ENCODE measurements at places on chromosomes 5 and 9.

GRCh38 chr5:177306674-177307543 lies 3.3 kb downstream of the PRELID1 start:
- DNase-seq: no peak

DNA sequence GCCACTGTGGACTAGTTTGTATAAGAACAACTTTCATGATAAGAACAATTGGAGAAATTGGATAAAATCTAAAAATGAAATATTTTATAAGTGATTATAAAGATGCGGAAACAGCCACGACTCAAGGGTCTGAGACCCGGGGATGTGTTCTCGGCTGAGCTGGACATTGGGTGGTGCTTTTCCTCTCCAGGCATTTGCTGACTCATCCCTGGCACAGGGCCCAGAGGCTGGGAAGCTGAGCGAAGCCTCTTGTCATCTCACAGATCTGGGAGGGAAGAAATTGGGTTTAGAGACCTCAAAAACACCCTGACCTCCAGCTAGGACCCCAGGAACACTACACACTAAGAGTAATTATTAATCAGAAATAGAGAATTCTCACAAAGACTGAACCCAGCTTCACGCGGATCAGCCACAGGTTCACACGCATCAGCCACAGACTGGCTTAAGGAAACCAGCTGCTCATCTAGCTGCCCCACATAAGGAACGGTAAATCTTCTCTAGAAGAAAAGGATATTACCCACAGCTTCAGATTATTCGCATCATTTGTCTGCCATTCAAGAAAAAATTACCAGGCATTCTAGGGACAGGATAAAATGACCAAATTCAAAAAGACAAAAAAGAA lies 2.8 kb upstream of the OR2V1 start:
- DNase-seq: no peak

DNA sequence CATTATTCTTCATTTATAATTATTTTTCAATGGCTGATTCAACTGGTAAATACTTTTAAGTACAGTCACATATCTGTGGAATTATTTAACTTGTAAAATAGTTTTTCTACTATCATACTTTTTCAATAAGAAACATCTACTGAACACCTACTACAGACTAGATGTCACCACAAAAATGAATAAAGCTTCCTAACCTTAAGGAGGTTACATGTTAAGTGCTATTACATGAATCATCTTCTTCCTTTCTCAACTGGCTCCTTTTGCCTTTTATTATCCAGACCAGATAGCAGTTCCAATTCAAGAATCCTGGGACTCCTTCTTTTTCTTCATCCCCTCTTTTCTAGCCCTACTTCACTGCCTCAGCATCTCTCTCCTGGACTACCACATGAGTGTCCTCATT lies 4.7 kb downstream of the PGGT1B start:
- DNase-seq: no peak

DNA sequence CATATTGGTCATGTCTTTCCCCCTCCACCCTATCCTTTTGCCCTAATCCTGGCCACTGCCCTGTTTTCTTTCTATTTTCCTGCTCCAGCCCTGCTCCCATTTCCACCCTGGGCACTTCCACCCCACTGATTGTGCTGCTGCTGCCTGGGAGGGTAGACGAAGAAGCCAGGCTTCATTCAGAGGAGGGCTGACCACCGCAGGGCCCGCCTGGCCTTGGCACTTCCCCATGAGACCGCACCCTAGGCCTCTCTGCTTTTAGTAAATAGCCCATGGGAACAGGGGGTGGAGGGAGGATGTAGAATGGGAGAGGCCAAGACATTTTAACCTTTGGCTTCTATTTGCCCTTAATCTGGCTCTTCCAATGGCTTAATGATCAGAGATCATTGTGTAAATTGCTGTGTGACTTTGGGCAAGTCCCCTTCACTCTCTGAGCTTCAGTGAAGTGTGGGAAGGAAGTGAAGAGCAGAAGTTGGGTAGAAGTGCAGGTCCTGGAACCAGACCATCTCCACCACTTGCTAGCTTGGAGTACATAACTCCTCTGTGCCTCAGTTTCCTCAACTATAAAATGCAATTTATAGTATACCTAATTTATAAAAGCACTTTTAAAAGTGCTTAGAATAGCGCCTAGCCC lies 13.6 kb upstream of the GPX3 start:
- no peak for DNase-seq

DNA sequence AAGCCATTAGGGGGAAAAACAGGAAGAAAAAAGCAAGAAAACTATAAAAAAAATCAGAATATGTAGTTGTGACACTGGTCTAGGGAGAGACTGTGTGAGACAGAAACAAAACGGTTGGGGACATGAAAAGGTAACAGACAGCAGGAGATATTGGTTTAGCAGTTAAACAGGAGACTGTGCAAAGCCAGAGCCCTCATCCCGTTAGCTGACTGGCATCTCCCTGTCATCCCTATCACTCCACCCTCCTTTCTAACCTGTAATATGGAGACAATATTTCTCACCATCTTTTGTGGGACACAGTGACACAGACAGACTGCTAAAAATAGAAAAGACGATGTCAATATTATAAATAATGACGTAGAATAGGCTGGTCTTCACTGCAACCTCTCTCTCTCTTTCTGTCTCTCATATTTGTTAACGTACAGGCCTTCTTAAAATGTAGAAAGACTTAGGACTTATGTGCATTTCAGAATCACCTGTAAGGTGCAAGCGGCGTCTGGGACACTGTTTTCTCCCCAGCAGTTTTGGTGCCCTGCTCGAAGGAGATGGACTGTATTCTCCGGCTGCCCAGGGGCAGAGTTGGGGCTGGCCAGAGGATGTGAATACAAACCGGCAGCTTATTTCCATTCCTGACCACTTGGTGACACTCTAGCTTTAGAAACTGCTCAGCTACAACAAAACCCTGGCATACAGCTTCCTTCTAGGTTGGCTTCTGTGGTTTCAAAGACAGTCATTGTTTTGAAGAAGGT lies 190.6 kb downstream of the MAT2B start:
- DNase-seq: peak; percentile 55

DNA sequence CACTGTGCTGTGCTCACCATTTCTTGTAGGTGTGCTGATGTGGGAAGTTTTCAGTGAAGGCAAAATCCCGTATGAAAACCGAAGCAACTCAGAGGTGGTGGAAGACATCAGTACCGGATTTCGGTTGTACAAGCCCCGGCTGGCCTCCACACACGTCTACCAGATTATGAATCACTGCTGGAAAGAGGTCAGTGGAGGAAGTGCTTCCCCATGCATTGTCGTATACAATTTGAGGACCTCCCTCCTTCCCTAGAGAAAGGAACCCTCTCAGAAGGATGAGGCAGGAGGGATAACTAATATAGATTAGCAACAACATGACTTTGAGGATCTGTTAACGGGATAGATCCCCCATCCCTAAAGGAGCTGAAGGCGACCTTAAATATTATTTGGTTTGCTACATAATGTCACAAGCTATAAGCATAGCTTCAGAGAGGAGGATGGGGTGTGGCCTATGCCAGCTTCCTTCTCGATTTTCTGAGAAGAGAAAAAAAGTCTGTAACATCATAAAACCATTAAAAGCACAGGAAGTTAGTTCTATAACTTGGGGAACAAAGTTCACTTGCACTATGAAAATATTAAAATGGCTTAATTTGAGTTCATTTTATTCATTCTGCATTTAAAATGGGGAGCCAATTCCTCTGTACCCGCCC lies 17.0 kb upstream of the CYFIP2 start:
- DNase-seq: no peak

GRCh38 chr9:12464910-12465512 lies 228.2 kb upstream of the TYRP1 start:
- no peak for DNase-seq

DNA sequence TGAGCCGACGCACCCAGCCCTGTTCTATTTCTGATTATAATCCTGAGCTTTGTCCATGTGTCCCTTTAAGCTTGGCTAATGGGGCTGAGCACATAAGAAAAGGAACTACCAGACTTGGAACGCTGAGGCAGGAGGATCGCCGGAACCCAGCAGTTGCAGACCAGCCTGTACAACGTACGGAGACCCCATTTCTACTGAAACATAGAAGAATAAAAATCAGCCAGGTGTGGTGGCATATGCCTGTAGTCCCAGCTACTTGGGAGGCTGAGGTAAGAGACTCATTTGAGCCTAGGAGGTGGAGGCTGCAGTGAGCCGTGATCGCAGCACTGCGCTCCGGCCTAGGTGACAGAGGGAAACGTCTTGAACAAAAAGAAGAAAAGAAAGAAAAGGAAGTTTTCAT lies 22.3 kb downstream of the TRIM7 start:
- no peak for DNase-seq

GRCh38 chr5:144009116-144009515 lies 161.3 kb downstream of the YIPF5 start:
- DNase-seq: no peak

GRCh38 chr5:81183811-81184748 lies 49.0 kb upstream of the CKMT2 start:
- DNase-seq: no peak

DNA sequence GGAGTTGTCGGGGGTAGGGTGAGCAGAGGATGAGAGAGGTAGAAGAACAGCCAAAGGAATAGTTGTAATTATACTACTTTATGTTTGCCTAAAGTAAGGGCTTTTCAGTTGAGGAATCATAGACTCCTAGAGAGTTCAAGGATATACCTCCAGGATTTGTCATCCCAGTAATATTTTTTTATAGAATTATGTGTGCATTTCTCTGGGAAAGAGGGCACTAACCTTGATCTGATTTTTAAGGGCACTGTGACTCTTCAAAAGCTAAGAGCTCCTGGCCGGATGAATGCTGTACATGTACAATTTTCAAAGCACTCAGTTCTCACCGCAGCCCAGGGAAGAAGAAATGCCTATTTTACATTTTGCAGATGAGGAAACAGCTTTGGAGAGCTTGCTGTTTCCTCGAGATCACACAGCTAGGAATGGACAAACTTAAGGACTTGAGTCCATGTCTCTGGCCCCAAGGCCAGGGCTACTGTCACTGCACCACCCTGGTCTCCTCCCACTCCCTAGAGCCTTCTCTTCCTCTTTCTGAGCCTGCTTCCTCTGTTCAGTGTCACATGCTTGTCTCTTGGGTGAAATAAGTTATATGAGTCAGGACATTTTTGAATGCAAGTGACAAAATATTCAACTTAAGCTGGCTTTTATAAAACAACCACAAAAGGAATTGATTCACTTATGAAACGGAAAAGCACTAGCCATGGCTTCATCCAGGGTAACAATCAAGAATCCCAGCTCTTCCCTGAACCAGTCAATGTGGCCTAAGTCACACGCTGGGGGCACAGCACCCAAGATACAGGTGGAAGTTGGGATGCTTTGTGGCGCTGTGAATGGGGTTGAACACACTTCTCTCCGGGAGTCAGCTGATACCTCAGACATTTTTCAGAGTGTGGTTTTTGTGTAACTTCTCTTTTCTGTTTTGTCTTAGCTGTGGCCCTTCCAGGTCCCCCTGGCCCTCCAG lies 45.7 kb upstream of the TGFBR1 start:
- DNase-seq: no peak

Data from LNCaP clone FGC (cell line).